Substantia nigra (tissue), 51 donors: ENCODE measurements at places on chromosomes 5 and 9.

DNA sequence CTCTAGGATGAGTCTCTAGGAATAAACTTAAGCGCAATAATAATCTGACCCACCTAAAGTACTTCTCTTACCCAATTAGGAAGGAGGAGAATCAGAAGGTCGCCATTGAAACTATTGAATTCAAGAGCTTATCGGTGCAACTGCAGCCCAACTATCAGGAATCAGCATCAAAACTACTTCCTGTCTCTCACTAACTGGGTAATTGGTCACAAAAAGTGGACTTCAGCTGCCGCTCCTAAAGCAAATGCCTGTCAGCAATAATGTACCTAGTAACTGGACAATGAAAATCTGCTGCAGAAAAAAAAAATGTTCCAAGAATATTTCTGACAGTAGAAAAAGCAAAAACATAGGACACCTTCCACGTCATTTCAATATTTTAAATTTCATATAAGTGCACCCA, 3.3 kb downstream of the OR1L8 start:
- DNase-seq = no peak

GRCh38 chr5:160376416-160376815, 6.0 kb upstream of the C1QTNF2 start:
- DNase-seq = no peak

- no peak for DNase-seq
Measured at GRCh38 chr5:80146046-80146445, 109.8 kb downstream of the SERINC5 start.

- no peak for DNase-seq
Measured at GRCh38 chr5:137641148-137641547, 94.7 kb downstream of the KLHL3 start.

DNA sequence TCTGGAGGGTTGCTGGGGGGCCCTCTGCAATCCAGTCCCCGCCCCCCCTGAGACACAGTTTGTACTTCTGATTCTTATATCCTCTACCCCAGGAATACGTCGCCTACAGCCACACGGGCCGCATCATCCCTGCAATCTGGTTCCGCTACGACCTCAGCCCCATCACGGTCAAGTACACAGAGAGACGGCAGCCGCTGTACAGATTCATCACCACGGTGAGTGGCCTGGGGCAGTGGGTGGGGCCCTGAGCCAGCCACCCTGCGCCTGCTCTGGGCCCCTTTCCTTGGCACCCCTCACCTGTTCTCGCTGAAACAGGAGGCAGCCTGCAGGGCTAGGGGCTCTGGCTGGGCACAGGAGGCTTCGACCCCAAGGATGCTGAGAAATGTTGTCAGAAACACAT, 24.1 kb upstream of the RPL26L1 start:
- DNase-seq = no peak

DNA sequence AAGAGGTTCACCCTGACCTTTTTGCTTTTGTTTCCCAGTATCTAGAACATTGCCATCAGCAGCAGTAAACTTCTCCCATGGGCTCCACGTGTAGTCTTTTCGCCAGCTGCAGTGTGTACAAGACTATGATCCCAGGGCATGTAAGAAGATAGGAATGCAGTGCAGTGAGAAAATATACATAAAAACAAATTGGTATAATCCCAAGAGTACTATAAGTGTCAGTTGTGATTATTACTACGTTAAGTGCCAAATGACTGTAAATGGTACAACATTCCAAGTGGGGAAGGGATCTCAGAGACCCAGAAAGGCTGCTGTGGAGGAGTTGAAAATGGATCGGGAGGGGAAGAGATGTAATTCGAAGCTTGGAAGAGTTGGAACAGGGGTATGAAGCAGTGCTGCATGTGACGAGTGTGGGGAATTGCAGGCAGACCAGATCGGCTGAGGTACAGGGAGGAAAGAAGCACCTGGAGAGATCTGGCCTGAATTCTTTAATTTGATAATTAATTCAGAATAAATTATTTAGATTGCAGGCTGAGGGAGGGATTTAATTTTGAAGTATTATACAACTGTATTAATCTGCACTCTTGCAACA, 95.1 kb downstream of the FBXL7 start:
- no peak for DNase-seq

GRCh38 chr9:13728917-13729811, 449.7 kb upstream of the MPDZ start:
- DNase-seq = no peak

GRCh38 chr9:77883846-77884771, 147.5 kb downstream of the GNAQ start:
- no peak for DNase-seq

GRCh38 chr9:81851340-81851739, 76.9 kb upstream of the SPATA31D4 start:
- no peak for DNase-seq

DNA sequence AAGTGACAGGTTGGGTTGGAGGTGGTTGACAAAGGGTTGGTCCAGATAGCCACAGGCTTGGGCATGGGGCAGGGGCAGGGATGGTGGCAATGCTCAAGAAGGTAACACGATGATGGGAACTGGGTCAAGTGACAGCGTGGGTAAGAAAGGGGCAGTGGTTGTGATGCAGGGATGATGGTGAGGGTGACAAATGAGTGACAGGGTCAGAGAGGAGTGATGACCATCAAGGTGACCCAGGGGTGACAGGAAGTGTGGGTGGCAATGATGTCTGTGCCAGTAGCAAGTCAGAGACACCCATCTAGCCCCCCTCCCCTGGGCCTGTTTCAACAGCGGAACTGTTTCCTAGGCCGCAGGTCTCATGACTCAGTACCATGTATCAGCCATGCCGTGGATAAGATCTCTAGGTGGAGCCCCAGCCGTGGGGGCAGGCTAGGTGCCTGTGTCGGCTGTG, 20.5 kb downstream of the AQP3 start:
- no peak for DNase-seq

DNA sequence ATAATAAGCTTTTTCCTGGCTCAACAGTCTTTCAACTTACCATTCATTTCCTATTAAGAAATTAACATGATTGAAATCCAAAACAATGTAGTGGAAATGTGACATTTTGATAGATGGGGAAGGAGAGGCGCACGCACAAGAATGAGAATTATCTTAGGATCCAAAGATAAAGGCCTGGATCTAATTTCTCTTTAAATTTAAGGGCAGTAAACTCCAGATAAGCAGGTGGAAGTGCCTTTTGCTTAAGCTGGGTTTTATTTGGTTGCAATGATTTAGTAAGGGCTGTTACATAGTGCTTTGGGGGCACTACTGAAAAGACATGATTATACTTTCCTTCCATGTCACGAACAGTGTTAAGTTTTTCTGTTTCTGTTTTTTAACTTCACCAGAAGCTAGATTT, 17.3 kb downstream of the EQTN start:
- no peak for DNase-seq

GRCh38 chr9:69442486-69442885, 117.5 kb downstream of the ENTREP1 start:
- DNase-seq = no peak

DNA sequence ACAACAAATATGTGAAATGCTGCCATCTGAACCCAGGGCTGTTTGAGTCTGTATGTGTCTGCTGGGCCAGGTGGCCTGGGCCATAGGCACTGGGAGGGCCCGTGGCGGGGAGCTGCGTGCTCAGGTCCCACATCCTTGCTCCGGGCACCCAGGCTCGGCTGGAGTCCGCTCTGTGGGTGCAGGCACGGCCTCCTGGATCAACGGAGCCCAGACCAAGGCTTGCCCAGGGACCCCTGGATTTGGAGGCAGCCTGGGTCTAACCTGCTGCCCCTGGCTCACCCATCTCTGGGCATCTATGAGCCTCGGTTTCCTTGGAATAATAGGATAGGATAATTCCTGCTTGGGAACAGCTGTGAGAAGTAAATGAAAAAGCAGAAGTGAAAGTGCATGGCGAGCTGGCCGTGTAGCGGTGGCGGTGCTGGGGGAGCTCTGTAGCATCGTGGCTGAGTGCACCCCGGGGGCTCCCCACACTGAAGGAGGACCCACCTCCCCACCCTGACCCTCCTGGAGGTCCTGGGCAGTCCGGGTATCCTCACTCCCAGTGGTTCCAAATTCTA, 1.2 kb downstream of the CDHR2 start:
- DNase-seq = no peak

- DNase-seq = peak; percentile 65
Measured at GRCh38 chr9:89358985-89359384, 40.7 kb downstream of the SECISBP2 start.

DNA sequence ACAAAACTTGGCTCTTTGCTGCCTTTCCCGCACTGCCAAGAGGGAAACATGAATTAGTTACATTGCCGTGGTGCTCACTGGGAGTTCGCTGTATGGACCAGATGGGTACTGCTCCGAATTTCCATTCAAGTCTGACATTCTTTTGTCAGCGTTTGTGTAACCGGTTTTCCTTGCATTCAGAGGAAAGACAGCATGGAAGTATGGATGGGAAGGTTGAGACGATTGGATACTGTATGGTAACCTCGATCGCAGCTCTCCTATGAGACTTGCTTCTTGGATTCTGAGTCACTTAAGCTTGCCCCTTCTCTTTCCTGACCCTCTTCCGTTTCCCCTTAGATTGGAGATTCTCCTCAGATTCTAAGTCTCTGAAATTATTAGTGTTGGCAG, 625 bp upstream of the UBLCP1 start:
- no peak for DNase-seq

DNA sequence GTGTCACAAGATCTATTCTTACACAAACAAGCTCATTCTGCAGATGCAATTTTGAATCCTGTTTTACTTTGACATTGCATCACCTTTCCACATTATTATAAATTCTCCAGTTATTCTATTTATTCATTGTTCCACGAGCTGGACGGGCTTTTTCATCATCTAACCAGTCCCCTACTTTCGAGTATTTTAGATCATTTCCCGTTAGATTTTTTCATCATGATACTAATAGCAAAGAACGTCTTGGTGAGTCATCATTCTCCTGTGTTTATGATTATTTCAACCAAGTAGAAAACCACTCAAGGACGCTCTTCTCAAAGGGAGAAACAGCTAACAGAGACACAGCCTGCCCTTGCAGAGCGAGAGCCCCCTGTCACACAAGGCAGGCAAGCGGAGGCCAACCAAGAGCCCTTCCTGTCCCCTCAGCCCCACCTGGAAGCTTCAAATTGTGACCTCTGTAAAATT, 15.1 kb downstream of the BBLN start:
- no peak for DNase-seq

DNA sequence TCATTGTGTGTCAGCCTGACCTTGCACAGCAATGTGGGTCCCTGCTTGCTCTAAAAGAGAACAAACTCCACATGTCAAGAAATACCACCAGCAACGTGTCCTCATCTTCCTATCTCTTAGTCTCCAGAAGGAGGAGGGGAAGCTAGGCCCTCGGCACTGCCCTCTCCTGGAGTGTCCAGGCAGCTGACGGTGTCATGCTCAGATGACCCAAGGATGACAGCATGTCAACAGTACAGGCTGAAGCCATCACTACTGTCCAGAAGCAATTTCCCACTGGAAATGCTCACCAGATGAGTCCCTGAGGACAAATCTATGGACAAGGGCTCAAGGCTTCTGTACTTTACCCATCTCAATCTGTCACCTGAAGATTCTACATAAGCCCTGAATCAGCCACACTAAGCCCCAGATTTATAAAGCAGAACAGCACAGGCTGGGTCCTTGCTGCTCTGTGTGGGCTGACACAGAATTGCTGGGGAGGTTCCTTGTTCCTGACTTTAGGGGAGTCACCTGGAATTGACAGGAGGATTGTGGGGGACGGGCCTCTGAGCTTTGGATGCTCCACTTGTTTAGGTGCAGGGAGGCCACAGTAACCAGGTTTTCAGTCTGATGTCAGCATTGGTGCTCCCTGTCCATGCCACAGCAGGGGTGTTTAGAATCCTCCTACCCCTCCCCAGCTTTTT, 210.2 kb downstream of the DAB2IP start:
- peak; percentile 58 for DNase-seq

GRCh38 chr9:133915534-133916158, 76.5 kb downstream of the VAV2 start:
- no peak for DNase-seq

DNA sequence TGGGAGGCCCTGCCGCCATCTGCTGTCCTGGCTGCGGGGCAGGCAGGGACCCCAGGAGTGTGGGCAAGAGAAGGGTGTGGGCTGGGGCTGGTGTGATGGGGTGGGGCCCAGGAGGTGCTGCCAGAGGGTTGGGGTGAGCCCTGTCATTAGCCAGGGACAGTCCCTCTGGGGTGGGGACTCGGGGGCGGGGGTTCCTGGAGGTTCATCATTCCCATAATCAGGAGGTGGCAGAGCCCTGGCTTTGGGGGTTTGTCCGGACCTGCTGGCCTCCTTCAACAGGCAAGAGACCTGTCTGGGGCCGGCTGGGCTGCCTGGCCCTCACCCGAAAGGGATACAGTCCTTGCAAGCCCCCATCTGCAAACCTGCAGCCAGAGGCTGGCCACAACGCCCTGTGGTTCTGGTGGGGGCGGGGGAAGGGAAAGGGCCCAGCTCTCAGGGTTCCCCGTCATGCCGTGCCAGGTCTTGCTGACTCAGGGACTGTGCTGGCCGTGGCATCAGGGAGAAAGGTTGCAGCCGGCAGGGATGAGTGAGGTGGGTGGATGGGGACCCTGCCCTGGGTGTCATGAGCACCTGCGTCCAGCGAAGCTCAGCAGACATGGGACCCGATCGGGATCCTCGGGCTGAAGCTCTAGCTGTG, 65.2 kb downstream of the MRPL36 start:
- no peak for DNase-seq

GRCh38 chr9:79215821-79216220, 355.9 kb upstream of the TLE4 start:
- DNase-seq = no peak

DNA sequence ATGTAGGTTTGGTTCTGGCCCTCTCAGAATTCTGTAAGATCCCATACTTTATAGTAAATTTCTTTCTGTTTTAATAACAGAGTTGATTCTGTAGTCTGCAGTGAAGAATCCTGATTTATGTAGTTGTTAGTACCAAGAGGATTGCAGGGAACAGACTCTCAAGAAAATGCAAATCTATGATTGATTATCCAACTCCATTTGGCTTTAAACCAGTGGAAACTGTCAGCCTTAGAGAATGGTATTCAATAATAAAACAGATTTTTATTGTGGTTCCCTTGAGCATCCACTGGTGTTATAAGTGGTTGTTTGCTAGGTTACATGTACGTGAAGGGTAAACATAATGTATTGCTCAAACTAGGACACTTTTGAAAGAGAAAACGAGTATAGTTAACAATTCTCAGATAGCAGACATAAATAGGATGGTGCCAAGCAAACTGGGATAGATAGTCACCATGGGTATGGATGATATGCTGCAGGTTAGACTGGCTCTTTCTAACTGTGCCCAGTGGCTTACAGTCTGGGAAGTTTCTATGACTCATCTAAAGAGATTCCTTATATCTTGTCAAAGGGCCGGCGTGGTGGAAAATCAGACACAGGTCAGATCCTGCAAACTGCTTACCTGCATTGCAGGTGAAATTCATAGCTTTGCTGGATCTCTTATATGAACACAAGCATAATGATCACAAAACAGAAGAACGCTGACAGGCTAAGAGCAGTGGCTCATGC, 41.7 kb upstream of the RPS23 start:
- DNase-seq = no peak
